ENCODE measurements at places on chromosomes 3 and 15.

GRCh38 chr15:89666184-89666857, 11.1 kb upstream of the KIF7 start:
- DNase-seq: no peak

DNA sequence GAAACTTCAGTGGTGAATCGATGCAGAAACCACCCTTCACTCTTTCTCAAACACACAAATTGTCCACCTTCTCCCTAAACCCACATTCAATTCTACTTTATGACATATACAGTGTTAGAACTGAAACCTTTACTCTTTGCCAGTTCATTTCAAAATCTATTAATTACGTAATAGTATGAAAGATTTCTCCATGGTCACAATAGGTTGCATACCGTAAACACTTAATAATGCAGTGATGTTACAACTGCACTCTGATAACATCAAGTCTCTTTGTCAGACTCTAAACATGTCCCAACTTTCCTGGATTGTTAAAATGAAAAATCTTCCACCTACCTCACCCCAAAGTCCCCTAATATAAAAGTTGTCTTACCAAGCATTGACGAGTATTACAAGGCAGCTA, 111.8 kb upstream of the PROK2 start:
- DNase-seq: no peak

DNA sequence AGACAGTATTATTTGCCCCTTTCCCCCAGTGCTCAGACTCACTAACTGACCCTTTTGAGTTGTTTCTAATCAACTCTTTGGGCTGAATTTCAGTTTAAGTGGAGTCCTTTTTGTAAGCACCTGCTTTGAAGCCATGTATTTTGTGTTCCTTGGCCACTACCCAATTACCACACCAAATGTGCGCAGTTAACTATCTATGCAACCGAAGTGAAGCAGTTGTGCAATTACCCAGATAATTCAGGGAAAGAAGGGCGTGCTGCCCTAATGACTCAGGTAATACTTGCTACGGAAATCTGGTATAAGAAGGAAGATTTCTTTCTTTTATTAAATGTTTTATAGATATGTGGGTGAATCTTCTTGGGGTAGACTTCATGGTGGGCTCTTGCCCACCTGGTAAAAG, 371.9 kb upstream of the TBL1XR1 start:
- DNase-seq: no peak

- peak; percentile 49 for DNase-seq
Measured at GRCh38 chr3:15271785-15272381, 60.5 kb downstream of the SH3BP5 start.

- no peak for DNase-seq
Measured at GRCh38 chr3:187039100-187039722, 100.1 kb downstream of the RPL39L start.

- DNase-seq: no peak
Measured at GRCh38 chr3:28971156-28971555, 309.7 kb upstream of the RBMS3 start.

GRCh38 chr3:143001034-143001368, 369 bp upstream of the U2SURP start:
- DNase-seq: peak; percentile 37

DNA sequence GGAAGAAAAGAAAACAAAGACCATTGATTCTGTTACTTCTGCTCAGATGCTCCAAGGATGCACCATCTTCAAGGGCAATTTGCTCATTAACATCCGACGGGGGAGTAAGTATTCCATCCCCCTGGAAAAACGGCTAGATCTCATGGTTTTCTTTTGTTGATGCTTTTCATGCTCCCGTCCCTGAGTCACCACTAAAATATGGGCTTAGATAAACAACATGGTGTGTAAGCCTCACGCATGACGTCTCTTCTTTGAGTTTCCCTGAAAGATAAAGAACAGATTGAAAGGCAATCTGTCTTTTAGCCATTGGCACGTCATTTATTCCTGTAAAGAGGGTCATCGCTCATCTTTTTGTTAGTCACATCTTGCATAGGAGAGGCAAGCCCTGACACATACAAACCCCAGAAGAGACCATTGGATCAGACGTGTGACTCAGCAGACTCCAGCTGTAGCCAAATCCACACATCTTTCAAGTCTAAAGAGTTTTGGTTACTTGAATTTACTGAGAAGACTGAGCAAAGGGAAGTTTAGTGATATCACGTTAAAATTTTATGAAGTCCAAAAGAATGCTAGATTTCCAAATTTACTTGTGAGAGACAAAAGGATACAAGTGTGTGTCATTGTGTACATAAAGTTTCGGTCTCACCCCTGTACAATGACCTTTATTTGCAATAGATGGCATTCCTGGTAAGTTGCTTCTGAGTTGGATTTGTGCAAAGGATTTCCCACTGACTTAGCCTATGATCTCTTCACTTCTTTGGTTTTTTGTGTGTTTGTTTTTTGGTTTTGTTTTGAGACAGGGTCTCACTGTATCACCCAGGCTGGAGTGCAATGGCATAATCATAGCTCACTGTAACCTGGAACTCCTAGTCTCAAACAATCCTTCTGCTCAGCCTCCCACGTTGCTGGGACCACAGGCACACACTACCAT, 110.5 kb downstream of the PGPEP1L start:
- no peak for DNase-seq

GRCh38 chr15:40768521-40769273, 1.1 kb upstream of the C15orf62 start:
- DNase-seq: no peak

GRCh38 chr3:30294241-30294667, 312.1 kb upstream of the TGFBR2 start:
- no peak for DNase-seq

DNA sequence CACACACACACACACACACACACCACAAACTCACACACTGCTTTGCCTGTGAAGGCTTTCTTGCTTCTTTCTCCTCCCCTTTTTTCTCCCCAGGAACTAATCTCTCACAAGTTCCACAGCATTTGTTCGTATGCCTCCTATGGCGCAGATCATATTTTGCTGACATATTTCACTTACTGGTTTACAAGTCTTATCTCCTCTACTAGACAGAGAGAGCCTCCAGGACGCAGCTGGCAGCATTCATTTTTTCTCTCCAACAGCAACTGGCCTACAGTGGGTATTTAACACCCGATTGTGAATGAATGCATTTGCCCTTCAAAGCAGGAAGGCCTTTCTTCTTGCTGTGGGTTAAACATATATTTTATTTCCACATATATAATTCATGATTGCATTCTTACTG, 47.0 kb upstream of the DLG1 start:
- DNase-seq: no peak

GRCh38 chr3:69768438-69768837, 29.2 kb downstream of the MITF start:
- DNase-seq: no peak

GRCh38 chr3:197343656-197344408, 45.4 kb upstream of the DLG1 start:
- DNase-seq: no peak

DNA sequence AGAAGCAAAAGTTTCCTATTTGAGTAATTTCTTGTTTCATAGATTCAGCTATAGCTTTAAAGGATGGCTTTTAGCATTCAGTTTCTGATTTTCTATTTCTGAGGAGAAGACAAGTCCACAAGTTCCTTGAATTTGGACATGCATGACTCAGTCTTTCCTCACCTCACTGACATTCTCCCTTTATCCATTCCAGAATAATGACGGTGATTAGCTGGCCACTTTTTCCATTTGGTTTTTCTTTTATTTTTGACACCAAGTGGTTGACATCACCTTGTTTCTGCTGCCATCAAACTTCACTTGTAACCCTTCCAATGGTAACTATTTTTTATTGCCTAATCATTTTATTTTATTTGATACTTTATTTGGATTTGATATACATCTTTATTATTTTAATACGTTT, 404.4 kb upstream of the KCNMB2 start:
- no peak for DNase-seq

GRCh38 chr3:100526613-100527346, 34.4 kb downstream of the TMEM45A start:
- no peak for DNase-seq

DNA sequence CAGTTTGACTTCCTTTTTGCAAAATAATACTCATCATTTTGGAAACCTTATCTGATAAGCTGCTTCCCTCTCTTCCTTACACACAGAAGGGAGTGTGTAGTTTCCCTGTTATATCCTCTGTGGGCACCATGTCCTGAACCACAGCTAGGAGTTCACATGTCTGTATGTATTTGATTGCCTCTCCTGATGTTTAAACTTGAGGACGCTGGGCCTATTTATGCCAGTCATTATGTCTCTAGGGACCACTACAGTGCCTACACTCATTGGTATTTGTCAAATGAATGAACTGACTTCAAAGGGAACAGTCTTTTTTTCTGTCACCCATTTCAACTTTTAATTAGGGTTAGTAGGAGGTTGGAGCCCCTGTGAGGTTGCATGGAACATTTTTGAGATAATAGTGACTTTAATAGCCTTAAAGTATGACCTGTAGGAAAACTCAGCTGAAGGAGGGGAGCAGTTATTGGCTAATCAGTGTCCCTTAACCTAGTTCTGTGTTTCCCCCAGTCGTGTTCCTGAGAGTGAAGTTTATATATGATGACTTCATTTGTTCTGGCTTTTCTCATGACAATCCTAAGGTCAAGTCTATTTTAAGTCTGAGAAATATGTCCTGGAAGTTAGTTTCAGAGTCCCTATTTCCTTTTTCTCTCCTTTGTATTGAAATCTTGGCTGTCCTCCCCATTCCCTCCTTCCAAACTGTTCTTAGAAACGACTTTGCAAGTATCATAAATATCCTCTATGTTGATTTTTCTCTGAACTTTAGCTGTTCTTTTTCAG, 28.9 kb downstream of the PDE8A start:
- DNase-seq: no peak

DNA sequence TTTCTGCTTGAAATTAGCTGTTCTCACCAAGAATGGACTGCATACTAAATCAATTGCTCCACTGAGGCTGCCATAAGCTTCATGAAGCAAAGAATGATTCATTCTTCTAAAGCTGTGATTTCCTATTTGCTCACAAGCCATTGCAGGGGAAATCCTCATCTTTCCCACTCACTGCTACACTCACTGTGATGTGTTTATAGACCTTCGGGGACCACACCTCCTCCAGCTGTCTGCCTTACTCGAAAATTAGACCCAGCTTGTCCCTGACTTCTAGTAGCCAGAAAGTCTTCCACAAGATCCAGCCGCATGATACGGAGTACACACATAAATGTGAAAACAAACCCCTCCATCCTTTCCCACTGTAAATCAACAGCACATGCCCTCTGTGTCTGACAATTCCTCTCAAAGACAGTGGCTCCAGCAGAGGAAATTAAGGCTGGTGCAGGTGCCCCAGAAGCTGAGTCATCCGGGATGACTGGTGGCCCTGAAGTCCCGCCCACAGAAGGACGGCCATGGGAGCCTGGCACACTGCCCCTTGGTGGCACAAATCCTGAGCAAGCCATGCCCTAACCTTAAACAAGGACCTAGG, 172.0 kb downstream of the STT3B start:
- peak; percentile 15 for DNase-seq

DNA sequence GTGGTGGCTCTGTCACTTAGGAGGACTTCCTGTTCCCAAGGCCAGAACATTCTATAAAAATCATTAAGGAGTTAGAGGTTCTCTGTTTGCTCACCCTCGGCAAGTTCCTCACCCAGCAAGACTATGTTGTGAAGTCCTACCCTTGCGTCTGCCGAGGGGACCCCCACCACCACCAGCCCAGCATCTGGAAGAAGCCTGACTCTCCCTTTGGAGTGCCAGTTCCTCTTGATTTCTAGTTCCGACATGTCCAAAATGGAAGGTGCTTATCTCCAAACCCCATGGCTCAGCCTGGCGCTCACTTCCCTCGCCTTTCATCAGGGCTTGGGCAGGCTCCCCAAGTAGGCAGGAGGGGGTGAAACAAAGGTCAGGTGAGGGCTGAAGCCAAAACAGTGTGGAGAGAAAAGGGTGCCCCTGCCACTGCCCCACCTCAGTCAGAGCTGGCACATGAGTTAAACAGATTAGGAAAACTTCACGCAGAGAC, 41.0 kb downstream of the BHLHE40 start:
- DNase-seq: no peak

DNA sequence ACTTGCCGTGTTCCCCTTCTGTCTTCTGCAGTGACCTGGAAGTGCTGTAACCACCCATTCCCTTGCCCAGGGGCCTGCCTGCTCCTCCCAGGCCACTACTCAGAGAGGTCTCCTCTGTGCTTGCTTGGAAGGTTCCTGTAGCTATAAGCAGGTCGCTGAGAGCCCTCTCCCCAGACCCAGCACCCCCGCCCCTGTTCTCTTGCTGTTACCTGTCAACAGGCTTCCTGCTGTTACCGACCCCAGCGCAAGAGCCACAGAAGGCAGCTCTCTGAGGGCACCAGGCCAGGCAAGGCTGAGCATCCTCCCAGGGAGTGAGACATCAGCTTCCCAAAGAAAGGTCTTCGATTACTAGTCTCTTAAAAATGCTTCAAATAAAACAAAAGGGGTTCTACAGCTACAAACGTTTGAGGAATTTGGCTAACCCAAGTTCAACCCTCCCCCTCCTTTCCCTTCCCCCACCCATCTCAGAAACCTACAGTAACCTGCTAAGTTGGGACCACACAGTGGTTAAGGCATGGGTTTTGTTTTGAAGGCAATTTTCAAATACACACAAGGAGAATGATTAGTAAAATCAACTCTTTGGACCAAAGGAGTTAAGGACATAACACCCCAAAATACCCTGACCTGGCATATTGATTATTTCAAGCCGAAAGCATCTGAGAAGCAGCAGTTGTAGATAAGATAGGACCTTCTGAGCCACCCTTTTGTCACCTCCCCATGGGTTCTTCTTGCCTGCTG, 74.9 kb upstream of the MFGE8 start:
- no peak for DNase-seq

DNA sequence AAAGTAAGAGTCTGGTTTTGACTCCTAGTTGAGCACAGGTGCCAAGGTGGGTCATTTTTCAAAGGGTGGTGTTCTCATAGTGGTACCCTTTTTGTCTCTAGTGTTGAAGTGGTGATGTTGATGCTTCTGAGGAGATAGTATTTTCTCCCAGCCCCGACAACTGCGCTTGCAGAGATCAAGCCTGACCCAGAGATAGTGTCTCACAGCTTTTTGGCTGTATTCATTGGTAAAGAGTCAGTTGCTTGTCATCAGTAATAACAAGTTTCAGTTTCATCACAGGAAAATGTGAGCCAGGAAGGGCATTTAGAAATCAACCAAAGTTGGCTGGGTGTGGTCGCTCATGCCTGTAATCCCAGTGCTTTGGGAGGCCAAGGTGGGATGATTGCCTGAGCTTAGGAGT, 139.3 kb downstream of the NFKBIZ start:
- no peak for DNase-seq

GRCh38 chr3:189262746-189263145, 91.0 kb downstream of the TPRG1 start:
- no peak for DNase-seq

DNA sequence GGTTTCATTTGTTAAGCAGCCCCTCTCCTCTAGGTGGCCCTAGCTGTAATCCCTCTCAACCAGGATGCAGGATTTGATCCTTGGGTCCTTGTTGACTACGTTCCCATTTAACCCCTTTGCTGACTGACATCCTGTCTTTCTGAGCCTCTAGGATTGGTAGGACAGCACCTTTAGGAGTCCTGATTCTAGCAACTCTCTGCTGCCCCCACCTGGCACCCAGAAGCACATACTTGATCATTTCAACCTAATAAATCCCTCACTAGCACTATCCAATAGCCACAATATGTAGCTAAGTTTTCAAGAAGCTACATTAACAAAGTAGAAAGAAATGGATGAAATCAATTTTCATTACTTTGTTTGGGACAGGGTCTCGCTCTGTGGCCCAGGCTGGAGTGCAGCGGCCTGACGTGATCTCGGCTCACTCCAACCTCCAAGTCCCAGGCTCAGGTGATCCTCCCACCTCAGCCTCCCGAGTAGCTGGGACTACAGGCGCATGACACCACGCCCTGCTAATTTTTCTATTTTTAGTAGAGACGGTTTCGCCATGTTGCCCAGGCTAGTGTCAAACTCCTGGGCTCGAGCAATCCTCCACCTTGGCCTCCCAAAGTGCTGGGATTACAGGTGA, 28.3 kb downstream of the RSL24D1 start:
- peak; percentile 21 for DNase-seq

Data from stimulated activated CD4-positive, alpha-beta T cell treated with anti-CD3 and anti-CD28 coated beads, Interleukin-12 subunit alpha, Interleukin-12 subunit beta, amount 100 ng/mL, for 48 hours (primary cell).